SW 1271 (cell line): ENCODE measurements at places on chromosomes 13 and 19.

DNA sequence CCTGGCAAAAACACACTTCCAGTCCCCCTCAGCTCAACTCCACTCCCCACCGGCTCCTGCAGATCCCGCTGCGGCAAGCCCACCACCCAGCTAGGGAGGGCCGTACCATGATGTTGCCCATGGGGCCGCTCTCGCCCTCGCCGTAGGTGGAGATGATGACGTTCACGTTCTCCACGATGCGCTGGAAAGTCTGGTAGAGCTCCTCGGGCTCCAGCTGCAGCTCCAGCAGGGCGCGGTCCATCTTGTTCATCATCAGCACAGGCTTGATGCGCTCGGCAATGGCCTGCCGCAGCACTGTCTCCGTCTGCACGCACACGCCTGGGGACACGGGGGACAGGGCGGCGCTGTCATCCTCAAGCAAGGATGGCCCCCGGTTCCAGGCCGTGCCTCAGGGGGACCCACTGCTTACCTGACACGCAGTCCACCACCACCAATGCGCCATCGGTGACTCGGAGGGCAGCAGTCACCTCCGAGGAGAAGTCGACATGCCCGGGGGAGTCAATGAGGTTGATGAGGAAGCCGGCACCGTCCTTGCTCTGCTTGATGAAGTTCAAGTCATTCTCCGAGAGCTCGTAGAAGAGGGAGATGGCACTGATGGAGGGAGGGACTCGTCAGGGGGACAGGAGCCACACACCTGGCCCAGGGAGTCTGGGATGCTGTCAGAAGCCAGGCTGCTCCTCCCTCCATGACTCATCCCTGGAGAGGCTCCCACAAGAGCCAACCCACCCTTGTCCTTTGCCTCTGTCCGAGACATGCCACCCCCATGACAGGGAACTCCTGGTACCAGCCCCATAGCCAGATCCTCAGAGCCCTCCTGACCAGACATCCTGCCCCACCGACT is 2.3 kb downstream of the EEF2 start:
- no peak for DNase-seq

DNA sequence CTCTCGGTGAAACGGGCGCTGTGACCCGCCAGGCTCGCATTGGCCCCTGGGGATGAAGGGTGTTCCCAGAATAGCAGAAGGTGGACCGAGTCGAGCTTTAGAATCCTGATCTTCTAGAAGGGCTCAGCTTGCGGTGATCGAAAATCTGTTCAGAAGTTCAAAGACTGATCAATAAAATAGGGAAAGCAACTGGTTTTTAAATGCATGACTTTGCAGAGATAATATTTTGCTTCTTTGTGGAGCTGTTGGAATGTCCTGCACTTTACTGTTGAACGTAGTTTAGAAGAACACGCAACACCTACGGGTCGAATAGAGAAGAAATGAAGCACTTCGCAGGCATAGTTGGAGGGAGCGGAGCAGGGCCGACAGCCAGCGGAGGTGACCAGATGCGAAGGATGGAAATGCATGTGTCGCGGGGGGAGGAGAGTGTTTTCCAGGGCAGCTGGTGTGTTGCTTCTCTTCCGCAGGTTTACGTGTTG is 766 bp downstream of the CEBPG start:
- no peak for DNase-seq

- no peak for DNase-seq
Measured at GRCh38 chr19:48484247-48484893, 15.2 kb downstream of the CYTH2 start.

- no peak for DNase-seq
Measured at GRCh38 chr19:31510635-31511034, 161.4 kb upstream of the TSHZ3 start.

GRCh38 chr13:27026396-27026795 is 145.2 kb downstream of the USP12 start:
- no peak for DNase-seq

DNA sequence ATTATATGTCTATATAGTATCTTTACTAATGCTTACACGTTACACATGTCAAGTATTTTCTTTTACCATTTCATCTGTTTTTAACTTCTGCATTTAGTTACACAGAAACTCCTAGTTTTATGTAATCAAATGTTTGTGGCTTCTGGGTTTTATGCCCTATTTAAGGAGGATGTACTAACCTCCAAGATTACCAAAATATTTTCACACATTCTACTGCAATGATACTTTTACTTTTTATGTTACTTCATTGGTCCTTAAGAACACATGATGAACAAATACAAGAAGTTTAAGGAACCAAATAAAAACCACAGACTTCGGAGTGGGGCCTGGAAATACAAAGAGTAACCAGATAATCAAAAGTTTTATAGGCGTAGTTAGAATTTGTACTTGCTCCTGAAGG is 37.2 kb downstream of the ZC3H13 start:
- no peak for DNase-seq

GRCh38 chr13:109810761-109811510 is 24.6 kb upstream of the IRS2 start:
- DNase-seq, result no peak

DNA sequence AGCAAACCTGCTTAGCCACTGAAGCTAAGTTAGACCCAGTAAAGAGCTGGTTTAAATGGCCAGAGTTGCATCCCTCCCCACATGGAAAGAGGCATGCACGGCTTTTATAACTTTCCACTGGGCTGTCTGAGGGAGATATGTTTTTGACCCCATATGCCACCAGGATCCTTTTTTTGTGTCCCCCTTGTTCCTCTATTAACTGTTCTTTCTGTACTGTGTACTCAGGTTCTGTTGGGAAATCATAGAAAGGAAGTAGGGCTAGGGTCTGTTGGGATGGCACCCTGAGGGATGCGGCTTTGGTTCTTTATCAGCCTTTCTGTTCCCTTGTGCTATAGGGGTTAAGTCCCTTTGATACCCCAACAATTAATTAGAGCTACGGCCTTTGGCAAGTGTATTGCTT is 12.2 kb upstream of the TM9SF2 start:
- no peak for DNase-seq
